Fibroblast of upper back skin (primary cell): ENCODE measurements at places on chromosomes 1 and 21.
A peak's percentile ranks its signal among the peaks of the same experiment; 100 is the strongest.

DNA sequence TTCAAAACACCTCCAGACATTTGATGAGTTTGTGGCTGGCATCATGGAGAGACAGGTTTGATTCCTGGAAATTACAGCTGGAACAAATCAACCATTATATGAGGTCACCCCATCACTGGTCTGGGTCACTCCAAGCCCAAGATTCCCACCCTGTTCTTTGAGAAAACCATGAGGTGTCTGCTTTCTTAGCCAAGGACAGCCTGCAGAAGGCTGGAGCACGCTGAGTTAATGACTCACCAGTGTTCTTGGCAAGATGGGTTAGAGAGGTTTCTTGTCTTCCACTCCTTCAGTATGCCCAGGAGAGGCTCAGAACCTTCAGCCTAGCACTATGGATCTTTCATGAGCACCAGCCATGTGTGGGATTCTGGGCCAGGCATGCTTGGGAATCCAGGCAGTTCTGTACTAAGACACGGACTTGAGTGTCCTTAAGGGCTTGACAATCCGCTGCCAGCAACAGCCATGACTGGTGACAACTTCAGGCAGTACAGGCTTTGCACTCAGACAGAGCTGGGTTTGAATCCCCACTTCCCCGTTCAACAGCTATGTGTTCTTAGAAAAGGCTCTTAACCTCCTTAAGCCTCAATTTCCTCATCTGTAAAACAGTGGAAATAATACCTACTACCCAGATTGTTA lies 43.9 kb downstream of the GRHL3 start:
- peak; percentile 92 for DNase-seq

DNA sequence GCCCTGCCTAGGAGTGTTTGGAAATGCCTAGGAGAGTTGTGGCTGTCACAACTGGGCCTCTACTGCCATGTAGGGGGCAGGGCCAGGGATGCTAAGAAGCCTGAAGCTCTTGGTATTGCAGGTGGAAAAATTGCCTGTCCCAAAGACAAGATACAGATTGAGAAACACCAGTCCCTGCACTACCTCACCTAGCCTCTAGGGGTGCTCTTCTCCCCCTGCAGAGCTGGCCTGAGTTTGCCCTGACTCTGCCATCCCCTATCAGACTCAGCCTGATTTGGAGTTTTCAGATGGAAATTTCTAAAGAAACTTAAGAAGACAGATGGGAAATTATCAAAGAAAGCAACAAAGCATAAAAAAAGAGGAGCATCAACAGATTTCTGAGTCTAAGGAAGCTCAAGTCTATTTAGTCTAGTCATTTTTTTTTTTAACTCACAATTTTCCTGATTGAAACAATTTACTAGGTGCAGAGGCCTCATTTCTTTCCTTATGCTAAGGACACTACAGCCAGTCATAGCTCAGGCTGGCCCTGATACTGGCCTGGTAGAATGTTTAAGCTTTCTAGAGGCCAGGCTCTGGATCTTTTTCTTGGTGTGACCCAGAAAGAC lies 61.4 kb upstream of the LRRN2 start:
- peak; percentile 34 for DNase-seq

- no peak for DNase-seq
These were observed 46.3 kb downstream of the DOP1B start for GRCh38 chr21:36202726-36203602.

- no peak for DNase-seq
These were observed 43.8 kb downstream of the CCN1 start for GRCh38 chr1:85624361-85624760.

GRCh38 chr1:84736944-84737343 lies 46.7 kb upstream of the SSX2IP start:
- no peak for DNase-seq

GRCh38 chr1:208090388-208091301 lies 153.5 kb downstream of the PLXNA2 start:
- peak; percentile 71 for DNase-seq

GRCh38 chr1:13540866-13541265 lies 27.1 kb upstream of the LRRC38 start:
- no peak for DNase-seq

DNA sequence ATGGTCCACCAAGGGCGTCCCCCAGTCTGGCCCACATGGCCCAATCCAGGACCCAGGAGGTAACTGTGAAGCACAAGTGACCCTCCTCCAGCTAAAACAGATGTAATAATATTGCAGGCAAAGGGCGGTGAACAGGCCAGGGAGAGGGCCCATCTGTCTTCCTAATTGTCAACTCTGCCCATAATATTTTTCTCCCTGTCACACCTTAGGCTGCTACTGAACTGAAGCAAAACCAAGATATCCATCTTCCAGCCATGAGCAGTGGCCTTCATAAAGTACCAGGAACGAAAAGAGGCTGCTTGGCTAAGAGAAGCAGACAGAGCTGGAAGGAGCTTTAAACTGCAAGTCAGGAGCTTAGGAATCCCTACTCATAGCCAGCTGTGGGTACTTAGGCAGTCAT lies 3.1 kb downstream of the KANK4 start:
- no peak for DNase-seq

GRCh38 chr1:147217141-147217540 lies 8.0 kb downstream of the FMO5 start:
- no peak for DNase-seq

GRCh38 chr1:172273647-172274396 lies 146.7 kb upstream of the C1orf105 start:
- no peak for DNase-seq

DNA sequence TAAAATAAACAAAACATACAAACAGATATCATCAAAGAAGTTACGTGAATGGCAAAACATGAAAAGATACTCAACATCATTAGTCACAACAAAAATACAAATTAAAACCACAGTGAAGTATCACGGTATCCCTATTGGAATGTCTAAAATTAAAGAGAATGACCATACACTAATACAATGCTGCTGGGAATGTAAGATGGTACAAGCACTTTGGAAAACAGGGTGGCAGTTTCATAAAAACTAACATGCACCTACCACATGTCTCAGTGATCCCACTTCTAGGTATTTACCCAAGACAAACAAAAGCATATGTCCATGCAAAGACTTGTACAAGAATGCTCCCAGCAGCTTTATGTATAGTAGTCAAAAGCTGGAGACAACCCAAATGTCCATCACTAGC lies 69.1 kb downstream of the HSF2BP start:
- peak; percentile 42 for DNase-seq

GRCh38 chr1:168833801-168834224 lies 104.8 kb upstream of the DPT start:
- no peak for DNase-seq

DNA sequence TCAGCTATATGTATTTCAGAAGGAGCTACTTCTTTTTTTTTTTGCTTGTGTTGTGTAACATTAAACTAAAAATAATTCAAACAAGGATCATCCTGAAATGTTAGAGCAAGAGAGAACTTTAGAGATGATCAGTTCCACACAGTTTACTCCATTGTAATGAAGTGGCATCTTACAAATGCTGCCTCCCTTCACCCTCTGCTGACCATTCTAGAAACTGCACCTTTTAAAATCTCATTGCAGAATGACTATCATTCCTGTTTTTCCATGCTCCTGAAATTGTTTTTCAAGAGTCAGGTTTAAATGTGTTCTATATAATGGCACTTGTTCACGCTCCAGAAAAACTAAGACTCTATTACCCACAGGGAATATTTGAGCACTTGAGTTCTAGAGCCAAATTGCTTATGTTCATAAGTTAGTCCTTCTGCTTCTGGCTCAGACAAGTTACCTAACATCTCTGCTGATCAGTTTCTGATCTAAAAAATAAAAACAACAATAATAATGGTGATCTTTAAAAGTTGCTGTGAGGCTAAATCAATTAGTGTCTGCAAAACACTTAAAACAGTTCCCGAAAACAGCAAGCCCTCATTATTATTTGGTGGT lies 21.5 kb upstream of the SLC44A5 start:
- DNase-seq: peak; percentile 31

- no peak for DNase-seq
These were observed 36.2 kb upstream of the ZBTB40 start for GRCh38 chr1:22415489-22415888.

DNA sequence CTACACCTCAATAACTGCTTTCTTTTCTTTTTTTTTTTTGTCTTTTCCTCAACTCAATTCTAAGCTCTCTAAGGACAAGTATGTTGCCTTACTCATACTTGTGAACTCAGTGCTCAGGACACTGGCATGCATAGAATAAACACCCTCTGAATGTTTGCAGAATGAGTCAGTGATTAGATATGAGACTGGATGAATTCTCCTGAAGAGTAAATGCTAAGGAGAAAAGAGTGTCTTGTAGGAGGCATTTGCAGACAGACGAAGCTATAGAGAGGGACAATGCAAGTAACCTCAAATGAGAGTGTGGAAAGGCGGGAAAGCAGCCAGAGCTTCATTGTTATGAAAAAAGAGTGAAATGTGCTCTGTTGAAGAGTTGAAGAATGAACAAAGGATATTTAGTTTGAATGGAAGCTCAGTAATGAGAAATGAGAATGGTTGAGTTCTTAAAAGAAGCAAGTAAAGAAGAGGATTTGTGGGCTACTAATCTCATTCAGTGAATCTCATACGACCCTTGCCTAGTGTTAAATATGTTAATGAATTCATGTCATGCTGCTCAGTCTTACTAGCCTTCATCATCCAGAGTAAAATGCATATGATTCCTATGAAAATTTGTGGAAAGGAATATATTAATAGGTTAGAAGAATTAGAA lies 166.1 kb upstream of the DPYD start:
- DNase-seq: peak; percentile 99

- DNase-seq: no peak
These were observed 68.6 kb downstream of the GNG12 start for GRCh38 chr1:67764633-67765032.

- DNase-seq: no peak
These were observed 116.7 kb downstream of the XCL2 start for GRCh38 chr1:168427051-168427450.

- no peak for DNase-seq
These were observed 55.6 kb downstream of the PTPRF start for GRCh38 chr1:43586136-43586731.

DNA sequence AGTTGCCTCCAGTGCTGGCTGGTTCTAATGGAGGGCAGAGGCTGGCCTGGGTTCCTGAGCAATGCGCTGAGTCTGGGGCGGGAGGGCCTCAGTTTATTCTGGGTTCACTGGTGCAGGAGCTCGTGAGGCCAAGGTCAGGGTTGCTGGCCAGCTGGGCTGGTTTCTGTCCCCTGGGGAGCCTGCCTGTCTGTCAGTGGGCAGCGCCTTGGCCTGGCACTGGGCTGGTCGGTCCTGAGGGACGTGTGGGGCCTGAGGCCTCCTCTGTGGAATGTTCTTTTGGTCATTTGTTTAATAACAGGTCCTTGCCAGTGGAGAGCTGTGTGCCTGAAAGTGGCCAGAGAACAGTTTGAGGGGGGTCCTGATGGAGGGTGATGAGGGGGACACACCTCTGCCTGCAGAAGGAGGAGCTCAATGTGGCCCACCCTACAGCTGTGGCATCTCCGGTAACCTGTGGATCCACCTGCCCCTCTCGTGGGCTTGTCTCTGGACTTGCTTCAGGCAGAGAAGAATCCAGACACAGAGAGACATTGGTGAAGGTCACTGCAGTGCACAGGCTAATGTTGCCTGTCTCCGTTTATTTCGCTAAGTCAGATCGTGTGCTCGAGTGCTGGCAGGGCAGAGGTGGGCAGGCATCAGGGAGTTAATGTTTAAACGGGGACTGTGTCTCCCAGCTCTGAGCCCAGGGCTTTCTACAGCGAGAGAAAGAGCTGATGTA lies 34.6 kb downstream of the COQ8A start:
- no peak for DNase-seq

DNA sequence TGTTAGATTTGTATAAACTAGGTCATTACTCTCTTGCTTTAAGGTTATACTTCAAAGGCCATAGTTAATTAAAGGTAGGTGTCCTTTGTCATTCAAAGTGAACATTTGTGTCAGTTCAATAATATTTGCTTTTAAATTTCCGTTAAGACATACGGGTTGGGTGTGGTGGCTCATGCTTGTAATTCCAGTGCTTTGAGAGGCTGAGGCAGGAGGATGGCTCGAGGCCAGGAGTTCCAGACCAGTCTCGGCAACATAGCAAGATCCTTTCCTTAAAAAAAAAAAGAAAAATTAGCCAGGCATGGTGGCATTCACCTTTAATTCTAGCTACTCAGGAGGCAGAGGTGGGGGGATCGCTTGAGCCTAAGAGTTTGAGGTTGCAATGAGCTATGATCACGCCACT lies 80.4 kb downstream of the KIF26B start:
- DNase-seq: peak; percentile 49

DNA sequence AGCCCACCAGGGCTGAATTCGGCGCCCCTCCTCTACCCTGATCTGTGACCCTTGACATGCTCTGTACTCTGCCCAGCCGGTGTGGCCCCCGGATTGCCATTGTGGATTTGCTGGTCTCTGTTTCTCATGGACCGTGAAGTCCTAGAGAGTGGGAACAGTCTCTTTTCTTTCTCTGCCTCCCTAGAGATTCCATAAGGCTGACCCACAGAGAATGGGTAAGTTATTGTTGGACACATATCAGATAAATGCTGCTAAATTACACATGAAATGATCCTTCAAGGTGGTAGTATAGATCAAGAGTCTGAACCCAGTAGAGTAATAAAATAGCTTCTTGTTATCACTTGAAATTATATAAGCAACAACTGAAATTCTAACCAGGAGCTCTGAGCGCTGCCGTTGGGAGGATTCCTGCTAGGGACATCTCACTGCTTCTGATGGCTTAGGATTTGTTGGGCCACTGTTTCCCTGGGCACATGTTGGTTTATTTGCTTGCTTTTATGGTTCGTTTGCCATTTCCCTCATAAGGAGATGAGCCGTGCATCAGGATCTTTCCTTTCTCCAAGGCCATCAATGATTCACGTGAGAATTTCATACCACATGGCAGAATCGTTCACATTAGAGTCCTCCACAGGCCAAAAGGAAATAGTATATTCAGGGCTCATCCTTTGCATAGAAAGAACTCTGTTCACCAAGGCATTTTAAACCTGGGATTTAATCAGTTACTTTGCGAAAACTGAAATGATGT lies 111.9 kb downstream of the ZBTB18 start:
- peak; percentile 53 for DNase-seq

DNA sequence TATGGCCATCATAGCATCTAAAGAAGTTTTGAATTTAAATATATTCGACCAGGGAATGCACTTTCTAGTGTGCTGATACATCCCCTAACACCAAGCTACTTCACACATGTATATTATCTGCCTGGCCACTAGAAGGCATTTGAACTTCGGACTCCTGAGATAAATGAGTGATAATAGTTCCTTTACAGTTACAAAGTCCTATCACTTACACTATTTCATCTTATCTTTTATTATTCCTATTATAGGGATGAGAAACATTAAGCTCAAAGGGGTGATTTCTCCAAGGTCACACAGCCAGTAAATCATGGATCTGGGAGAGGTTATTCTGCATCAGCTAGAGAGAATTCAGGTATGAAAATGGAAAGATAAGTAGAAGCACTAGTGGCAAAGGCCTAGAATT lies 40.3 kb downstream of the GPATCH2 start:
- no peak for DNase-seq

GRCh38 chr1:182139496-182139895 lies 78.0 kb upstream of the ZNF648 start:
- no peak for DNase-seq

DNA sequence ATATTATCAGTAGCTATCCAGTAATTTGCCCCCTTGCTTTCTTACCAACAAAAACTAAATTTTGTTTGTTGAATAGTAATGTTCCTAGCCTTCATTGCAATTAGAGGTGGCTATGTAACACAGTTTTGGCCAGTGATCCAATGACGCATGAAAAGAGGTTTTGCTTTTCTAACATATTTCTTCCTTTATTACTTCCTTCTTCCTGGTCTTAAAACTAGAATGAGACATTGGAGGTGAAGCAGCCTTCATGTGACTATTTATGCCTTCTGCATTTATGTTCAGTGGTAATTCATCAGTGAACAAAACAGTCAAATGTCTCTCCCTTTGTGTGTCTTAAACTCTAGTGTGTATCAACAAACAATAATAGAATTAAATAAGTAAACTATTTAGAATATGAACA lies 35.5 kb downstream of the LRIF1 start:
- DNase-seq: no peak
